ENCODE measurements at places on chromosomes 13 and 19.
A peak's percentile ranks its signal among the peaks of the same experiment; 100 is the strongest.

DNA sequence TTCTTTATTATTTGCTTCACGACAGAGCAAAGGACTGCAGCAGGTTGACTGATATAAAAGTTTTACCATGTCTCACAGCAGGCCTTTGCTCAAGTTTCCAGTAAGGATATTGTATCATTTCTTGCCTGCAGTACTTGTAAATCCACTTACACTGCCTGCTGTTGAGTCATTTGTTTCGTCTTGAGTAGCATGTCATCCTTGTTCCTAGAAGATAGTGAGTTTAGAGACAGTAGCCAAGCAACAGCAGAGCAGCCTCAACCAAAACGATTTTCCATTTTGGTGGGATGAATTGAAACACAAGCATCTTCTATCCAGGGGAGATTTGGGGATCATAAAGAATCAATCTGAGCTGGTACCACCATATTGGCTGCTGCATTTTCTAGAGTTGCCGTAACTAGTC is 24.0 kb upstream of the ALOX5AP start:
- DNase-seq = no peak

- DNase-seq = no peak
Measured at GRCh38 chr19:46524308-46524707, 28.6 kb upstream of the PNMA8B start.

DNA sequence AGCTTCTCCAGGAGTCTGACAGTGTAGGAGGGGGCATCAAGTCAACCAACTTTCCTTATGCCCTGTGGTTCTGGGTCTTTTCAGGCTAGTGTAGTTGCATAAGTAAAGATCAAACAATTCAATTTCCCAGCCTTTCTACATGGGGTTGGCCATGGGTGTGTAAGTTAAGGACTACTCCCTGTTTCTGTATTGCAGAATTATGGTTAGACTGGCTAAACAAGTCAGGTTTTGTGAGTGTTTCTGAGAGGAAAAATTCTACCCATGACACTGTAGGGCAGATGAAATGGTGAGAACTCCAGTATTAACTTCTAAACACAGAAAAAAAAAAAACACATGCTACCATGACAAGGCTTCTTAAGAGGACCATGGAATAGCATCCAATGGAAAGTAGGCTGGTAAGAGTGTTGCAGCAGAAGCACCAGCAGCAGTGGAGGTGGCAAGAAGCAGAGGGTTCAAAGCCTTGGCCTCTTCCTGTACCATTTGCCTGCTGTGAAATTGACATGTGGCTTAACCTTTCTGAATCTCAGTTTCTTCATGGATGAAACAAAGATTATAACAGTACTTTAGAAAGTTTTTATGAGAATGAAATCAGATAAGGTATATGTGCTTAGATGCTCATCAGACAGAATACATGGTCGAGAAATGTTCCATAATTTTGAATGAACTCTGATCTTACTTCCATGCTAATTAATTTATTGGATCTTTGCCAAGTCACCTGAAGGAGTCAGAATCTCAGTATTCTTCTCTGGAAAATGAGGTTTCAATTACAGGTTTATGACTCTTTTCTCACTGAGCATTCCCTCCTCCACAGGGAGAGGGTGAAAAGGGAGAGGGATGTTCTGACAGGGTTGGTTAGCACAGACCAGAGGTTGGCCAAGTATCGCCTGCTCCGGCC is 11.4 kb upstream of the SCEL start:
- DNase-seq = no peak

DNA sequence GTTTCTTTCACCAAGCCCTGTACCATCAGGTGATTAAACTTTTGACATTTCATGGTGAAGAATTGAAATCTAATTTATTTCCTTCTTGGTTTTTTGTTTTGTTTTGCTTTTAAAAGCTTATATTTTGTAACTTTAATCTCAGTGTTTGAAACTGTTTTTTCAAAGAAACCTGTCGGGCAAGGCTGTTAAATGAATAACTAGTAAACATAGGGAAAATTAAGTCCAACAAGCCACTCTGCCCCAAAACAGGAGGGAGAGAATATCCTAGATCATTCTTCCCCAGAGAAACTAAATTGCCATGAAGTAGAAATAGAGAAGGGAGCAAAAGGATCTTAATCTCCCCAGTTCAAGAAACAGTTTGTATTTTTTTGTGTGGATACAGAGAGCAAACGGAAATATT is 98.2 kb downstream of the FREM2 start:
- DNase-seq = no peak

DNA sequence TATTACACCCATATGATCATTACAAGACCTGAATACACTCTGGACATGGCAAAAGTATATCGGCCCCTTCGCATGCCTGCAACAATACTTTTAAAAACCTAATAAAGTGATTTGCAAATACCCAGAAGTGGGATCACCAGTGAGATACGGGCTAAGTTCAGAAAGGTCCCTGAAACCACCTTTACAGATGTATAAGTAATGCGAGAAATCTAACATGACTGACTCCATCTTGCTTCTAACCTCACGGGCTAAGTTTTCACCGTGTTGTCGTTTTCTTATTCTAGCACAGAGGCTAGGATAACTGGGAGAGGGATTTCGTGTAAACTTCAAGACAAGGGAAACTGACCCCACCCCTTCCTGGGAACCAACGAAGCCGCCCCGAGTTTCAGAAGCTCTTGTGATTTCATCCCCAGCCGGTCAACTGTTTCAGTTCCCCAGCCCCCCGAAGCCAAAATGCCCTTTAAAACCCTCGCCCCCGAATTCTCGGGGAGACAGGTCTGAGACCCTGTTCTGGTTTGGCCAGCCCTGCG is 703 bp downstream of the NEK3 start:
- peak; percentile 20 for DNase-seq

- no peak for DNase-seq
Measured at GRCh38 chr19:18646535-18647370, 9.9 kb downstream of the KLHL26 start.

DNA sequence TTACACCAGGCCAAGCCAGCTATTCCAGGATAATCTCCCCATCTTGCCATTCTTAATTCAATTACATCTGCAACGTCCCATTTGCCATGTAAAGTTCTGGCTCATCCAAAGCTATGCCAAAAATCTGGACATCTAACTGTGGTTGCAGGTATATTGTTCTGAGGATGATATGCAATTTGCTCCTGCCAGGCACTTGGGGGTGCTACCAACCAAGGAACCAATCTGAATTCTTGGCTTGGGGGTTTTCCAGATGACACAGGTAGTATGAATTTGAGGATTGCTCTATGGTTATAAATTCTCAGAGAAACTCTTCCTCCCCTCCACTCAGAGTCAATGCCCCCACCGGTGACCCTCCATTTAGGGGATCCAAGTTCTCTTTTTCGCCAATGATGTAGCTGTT is 33.0 kb downstream of the CRYL1 start:
- no peak for DNase-seq

GRCh38 chr13:102726430-102726829 is 31.6 kb upstream of the METTL21C start:
- DNase-seq = no peak

GRCh38 chr13:36709136-36709890 is 35.5 kb downstream of the SERTM1 start:
- no peak for DNase-seq

- no peak for DNase-seq
Measured at GRCh38 chr19:5086725-5087439, 118.0 kb downstream of the KDM4B start.

GRCh38 chr19:2049741-2050348 is 1.2 kb downstream of the MKNK2 start:
- no peak for DNase-seq

DNA sequence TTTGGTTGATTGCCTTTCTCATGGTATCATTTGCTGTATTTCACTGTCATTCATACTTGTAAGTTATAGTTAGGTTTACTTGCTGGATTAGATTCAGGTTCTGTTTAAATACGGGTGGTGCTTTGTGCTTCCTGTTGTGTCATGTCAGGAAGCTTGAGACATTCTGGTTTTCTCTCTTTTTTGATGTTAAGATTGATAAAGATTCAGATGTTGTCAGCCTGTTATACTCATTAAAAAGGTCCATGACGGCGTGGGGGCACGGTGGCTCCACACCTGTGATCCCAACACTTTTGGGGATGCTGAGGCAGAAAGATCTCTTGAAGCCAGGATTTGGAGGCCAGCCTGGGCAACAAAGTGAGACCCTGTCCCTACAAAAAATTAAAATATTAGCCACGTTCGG is 45.7 kb downstream of the NAA16 start:
- DNase-seq = no peak

DNA sequence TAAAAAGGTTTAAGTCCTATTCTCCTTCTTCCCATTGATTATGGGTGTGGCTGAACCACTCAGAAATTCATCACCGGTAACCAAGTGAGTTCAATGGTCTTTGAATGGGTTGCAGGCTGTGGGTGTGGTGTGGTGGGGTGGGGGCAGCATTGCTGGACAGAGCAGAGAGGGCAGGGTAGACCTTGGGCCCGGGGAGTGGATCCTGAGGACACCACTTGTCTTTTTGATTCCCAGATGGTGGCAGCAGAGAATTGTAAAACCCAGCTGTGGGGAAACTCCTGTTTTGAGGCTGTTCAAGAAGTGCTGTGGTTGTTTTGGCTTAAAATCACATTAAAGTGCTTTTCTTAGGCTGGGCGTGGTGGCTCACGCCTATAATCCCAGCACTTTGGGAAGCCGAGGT is 45.8 kb upstream of the RGCC start:
- DNase-seq = peak; percentile 17

DNA sequence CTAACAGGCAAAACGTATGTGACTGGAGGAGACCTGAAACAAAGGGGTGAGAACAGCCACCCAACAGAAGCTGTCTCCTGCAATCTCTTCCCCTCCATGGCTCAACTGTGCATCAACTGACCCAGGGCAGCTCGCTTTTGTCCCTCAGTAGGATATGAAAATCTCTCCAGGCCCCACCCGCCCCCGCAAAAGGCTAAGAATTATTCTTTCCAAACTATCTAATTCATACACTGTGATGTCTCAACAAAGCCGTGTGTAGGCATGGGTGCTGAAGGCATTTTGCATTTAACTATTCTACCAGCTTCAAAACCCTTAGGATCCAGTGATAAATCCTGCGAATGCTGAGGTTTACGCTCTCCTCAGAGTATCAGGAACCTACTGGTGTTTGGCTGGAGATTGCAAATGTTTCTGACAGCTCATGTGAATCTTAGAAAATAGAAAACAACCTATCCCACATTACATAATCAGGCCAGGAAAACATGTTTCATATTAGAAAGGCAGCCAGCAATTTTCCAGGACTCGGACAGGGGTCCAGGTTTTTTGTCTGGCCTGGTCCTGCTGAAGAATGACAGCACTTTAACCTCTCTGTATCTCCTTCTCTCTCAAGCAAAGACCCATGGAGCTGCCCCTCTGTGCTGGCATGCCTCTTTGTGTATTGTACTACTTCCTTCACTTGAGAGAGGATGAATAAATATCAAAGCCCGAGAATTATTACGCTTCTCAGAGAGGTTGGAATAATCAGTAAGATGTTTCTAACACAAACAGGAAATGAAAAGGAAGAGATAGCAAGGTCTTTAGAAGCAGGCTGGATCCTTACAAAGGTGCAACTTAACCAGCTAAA is 17.3 kb downstream of the DHRS12 start:
- DNase-seq = no peak

DNA sequence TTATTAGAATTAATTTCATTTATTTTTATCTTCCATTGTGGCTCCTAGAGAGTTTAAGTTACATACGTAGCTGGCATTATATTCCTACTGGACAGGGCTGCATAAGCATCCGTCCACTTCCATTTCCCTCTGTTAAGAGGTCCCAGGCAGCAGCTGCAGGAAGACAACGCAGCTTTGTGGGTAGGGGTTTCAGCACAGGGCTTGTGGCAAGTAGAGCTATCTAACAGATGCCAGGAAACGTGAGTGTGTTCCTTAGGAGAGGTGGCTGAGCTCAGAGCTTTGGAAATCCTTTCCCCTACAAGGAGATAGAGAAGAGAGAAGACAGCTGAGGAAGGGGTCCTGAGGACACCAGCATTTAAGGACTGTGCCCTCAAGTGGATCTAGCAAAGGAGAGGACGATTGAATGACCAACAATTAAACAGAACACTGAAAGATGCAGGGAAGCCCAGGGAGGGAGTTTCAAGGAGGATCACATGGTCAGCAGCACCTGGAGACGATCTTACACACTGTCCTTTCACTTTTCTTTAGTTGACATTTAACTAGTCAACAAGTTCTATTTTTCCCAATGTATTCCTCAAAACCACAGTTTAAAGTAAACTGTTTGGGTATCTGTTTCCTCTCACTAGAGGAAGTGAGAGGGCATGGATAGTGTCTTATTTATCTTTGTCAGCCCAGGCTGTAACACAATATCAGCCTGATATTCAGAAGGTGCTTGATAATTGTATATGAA is 2.3 kb upstream of the N4BP2L1 start:
- DNase-seq = no peak

DNA sequence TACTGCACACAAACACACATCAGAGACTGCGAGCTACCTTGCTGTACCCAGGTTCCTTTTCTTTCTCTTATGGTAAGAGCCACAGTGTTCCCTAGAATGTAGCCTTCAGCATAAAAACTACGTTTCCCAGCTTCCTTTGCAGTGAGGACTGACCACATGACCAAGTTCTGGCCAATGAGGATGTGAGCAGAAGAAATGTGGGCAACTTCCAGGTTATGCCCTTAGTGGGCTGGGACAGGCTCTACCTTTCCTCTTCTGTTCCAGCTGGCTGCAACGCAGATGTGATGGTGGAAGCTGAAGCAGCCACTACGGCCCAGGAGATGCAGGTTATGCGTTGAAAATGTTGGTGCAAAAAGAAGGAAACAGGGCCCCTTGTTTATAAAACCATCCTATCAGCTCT is 27.5 kb downstream of the VRK3 start:
- peak; percentile 46 for DNase-seq

GRCh38 chr19:22260499-22260898 is 25.7 kb upstream of the ZNF729 start:
- no peak for DNase-seq

GRCh38 chr13:42046448-42046847 is 2.0 kb upstream of the DGKH start:
- DNase-seq = no peak

DNA sequence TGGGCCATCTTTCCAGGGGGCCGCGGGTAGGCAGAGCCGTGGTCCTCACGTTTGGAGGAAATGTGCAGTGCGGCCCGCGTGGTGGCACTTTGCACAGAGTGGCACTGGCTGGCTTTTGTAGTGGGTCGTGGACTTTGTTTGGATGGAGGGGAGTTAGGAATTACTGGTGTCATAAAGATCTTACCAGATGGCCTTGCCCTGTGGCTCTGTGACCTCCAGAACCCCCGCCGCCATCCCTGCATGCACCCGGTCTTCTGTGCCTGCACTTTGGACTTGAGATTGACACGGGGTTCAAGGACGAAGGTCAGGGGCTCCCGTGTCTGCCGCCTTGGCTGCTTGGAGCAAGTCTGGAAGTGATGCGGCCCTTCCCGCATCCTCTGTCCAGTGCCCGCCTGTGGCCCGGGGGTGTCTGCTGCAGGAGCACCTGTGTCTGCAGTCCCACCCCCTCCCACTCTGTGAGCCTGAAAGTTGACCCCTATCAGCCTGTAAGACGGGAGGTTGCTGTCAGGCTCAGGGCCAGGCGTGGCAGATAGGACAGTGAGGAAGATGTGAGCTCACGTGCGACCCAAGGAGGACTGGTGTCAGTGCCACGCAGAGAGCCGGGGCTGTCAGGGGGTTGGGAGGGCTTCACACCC is 2.2 kb downstream of the GNA11 start:
- DNase-seq = no peak

All from HAP-1 (cell line).